ENCODE measurements at places on chromosomes 11 and 22. TPM values are rescaled to one million over a fixed set of nuclear protein-coding genes. Genes with fewer than 3 reads are reported as not detected.

Gene GLYATL2
- total RNA-seq: not detected

Gene UBQLN3
- total RNA-seq: not detected

Gene NRIP3
- 8.4 TPM for total RNA-seq

Gene ARL14EP
- 13.3 TPM for total RNA-seq

Gene RASD2
- 0.29 TPM for total RNA-seq

Gene SCGB1A1
- not detected for total RNA-seq

Gene FGF4
- not detected for total RNA-seq

Gene ENTHD1
- total RNA-seq: not detected

Gene MFRP
- total RNA-seq: 0.39 TPM

Gene BCR
- total RNA-seq: 90.0 TPM

Gene OR51B4
- not detected for total RNA-seq

Gene GRM5
- total RNA-seq: 0.05 TPM

Gene PAMR1
- total RNA-seq: not detected

Gene TSPAN32
- not detected for total RNA-seq

Gene ACR
- total RNA-seq: 0.76 TPM

Gene CDHR5
- total RNA-seq: not detected

Gene HTR3B
- not detected for total RNA-seq

Gene CD151
- total RNA-seq: 728 TPM

Gene VSIG10L2
- total RNA-seq: not detected

Gene PEX16
- total RNA-seq: 35.0 TPM

Gene DNAJB13
- not detected for total RNA-seq

Gene MISFA
- not detected for total RNA-seq

Gene POU2AF2
- total RNA-seq: not detected

Gene OR5AK2
- total RNA-seq: not detected

Gene SPINDOC
- 33.3 TPM for total RNA-seq

Gene RAG2
- not detected for total RNA-seq

Gene C11orf42
- total RNA-seq: not detected

Gene SLC22A6
- not detected for total RNA-seq

Gene BTG4
- total RNA-seq: not detected

Gene BRSK2
- total RNA-seq: 0.93 TPM

Gene PANX3
- not detected for total RNA-seq

Gene ISX
- not detected for total RNA-seq

Gene CDC42EP2
- total RNA-seq: 48.0 TPM

Gene PKNOX2
- 0.76 TPM for total RNA-seq

Gene KIF18A
- 3.1 TPM for total RNA-seq

Gene KCTD14
- total RNA-seq: 2.0 TPM

Gene GAL3ST1
- total RNA-seq: 0.19 TPM

Gene CRYBB3
- total RNA-seq: 0.58 TPM

Gene APOA4
- total RNA-seq: not detected

Gene OSM
- total RNA-seq: not detected

Gene FREY1
- total RNA-seq: not detected

Gene NDUFS3
- 61.5 TPM for total RNA-seq

Gene FBLN1
- total RNA-seq: 6.6 TPM

Gene OSBP2
- 15.4 TPM for total RNA-seq

Gene LGALS12
- total RNA-seq: not detected

Gene MMP3
- not detected for total RNA-seq

Gene CDC42EP1
- total RNA-seq: 89.3 TPM

Gene MPEG1
- not detected for total RNA-seq

Measured in glomerular endothelial cell (primary cell).